ENCODE measurements at places on chromosomes 11 and 22.

GRCh38 chr11:76088511-76088910 lies 117.8 kb downstream of the WNT11 start:
- no peak for DNase-seq

DNA sequence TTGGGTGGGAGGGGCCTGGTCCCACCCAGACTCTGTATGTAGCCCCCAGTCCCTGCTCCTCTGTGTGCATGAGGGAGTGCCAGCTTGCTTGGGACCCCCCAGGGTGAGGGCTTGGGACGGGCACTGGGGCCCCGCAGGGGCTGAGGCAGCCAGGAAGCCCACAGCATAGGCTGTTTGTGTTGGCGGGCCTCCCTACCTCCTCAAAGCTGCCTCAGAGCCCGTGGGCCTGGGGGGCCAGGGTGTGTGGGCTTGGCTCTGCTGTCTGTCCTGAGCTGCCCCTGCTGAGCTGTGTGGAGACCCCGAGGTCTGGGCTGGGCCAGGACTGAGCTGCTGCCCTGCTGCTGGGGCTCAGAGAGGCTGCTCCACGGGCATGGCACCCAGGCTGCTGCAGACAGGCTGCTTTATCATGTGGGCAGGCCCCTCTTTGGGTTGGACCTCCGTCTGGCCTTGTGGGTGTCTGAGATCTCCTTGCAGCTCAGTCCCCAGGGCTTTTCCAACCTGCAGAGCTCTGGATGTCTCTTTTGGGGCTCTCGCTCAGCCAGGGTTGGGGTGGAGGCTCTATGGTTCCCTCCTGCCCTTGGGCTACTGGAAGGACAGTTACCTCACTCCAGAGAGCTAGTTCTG lies 3.3 kb downstream of the TSPAN4 start:
- DNase-seq, result no peak

DNA sequence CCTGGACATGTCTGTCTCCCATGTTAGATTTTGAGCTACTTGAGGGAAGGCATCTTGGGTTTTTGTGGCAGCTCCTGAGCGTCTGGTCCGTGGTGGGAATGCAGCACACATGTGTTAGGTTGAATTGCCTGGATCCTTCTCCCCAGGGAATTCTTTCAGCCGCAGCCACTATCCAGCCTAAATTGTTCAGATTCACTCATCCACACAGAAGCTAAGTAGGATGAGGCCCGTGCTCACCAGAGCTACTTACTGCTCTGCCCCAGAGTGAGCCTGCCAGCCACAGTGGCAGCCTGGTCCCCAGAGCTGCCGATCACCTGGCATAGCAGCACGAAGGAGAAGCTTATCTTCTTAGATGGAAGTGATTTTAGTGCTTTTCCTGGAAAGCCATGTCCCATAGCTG lies 34.4 kb upstream of the SORL1-AS1 start:
- no peak for DNase-seq

GRCh38 chr11:61739966-61740365 lies 12.5 kb upstream of the MYRF start:
- no peak for DNase-seq

- no peak for DNase-seq
Observed at GRCh38 chr22:41596776-41597634, 7.4 kb upstream of the PMM1 start.

DNA sequence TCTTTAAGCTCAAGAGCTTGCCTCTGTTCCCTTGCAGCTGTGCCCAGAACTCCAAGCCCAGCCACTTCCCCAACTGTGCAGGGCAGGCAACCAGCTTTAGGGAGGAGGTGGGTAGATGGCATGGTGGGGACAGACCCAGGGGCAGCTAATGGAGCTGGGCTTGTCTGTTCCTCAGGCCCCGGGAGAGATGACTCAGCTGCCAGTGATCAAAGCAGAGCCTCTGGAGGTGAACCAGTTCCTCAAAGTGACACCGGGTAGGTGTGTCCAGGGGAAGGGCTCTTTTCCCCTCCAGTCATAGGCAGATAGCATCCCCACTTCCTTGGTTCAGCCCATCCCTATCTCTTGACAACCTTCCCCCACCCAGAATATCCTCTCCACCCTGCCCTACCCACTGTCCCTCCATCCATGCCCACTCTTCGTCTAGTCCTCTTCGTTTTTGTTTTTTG lies 32.4 kb downstream of the CREB3L1 start:
- DNase-seq, result no peak

DNA sequence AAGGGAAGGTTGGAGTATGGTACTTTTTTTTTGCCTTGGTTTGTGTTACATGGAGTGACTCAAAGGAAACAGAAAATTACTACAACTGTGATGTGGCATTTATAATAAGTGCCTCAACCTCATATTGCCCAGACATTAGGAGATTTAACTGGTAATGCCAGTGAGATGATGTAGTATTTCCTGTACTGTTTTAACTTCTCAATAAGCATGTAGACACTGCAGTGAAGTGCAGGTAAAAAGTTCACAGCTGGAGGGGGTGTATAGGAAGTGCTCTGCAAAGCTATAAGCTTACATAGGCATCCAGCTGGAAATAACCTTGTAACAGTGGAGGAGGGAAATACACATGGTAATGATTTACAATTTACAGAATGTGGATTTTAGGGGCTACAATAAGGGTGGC lies 138.2 kb upstream of the MTMR2 start:
- no peak for DNase-seq

- DNase-seq, result no peak
Observed at GRCh38 chr22:44759430-44760310, 7.3 kb downstream of the ARHGAP8 start.

- DNase-seq, result peak; percentile 54
Observed at GRCh38 chr22:42444077-42444904, 12.1 kb upstream of the NFAM1 start.

GRCh38 chr11:97149741-97150140 lies 759.9 kb downstream of the JRKL start:
- no peak for DNase-seq

- no peak for DNase-seq
Observed at GRCh38 chr22:31933816-31934482, 10.4 kb upstream of the YWHAH start.

DNA sequence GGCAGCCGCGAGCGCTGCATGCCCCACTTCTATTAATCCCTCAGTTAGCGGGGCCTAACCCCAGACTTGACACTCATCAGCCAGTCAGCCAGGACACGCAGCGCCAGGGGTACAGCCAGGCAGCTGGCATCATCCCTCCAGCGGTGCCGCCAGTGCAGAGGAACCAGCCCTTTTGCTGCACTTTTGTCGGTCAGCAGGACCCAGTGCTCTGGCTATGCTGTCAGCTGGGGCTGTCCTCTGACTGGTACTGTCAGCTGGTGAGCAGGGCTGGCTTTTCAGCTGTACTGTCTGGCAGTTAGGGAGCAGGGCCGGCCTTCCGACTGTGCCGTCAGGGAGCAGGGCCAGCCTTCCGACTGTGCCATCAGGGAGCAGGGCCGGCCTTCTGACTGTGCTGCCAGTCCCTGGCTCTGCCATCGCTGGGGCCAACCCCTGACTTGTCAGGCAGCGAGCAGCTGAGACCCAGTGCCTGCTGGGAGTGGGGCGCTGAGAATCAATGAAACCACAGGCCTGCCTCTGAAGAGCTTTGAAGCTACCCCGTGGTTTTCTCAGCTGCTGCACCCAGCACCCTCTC lies 115.4 kb downstream of the KIAA1671 start:
- peak; percentile 60 for DNase-seq

Data from stimulated activated CD8-positive, alpha-beta memory T cell treated with anti-CD3 and anti-CD28 coated beads, Interleukin-4, amount 100 ng/mL, for 1 hour (primary cell).